ENCODE measurements at places on chromosomes 16 and 17.
A peak's percentile ranks its signal among the peaks of the same experiment; 100 is the strongest.

GRCh38 chr17:77610518-77610893 is 348.0 kb upstream of the TNRC6C start:
- DNase-seq = no peak

- DNase-seq = no peak
Observed at GRCh38 chr17:18323007-18323406, 7.9 kb downstream of the SMCR8 start.

DNA sequence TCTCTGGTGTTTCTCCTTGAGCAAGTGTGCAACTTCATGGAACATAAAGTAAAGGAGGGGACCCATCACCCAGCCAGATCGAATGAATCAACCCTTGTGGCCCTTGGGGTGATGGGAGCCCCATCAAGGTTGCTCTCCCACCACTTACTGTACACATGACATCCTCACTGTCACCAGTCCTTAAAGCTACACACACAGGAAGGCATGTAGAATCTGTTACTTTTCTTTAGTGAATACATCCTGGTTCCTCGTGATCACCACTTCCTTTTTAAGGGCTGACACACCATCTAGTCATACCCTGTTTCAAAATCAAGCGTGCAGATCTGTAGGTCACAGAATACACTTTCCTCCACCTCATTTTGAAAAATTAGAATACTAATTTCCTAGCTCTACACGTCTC is 22.6 kb upstream of the MPHOSPH6 start:
- no peak for DNase-seq

GRCh38 chr16:71894229-71894920 is 956 bp upstream of the IST1 start:
- DNase-seq = peak; percentile 46

DNA sequence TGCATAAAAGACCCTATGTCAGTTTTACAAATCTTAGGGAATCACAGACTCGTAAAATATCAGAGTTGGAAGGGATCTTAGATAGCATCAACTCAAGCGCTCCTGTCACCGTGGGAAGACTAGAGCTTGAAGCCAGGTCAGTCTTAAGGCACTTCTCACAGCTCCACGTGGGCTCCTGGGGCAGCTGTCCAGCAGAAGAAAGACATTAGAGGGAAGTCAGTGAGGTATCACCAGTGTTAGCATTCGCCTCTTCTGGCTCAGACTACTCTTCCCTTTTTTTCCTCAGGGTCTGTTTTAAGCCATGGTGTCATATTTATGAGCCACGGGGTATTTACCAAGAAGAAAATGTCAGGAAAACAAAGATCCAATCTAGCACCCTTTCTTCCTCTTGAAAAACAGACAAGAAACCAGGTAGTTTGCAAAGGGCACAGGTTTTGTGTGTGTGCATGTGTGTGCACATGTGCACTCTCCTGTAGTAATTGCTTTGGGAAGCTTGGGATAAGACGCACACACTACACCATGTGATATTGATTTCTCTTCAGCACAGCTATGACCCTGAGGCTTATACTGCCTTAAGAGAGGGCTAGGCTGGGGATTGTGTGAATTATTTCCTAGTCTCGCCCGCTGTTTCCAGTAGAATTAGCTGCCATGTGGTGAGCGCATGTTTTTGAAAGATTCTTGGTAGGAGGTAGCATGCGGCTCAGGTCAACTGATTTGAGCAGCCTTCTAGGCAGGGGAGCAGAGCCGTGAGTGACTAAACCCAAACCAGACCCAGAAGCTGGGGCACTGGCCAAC is 61.0 kb upstream of the ELAC2 start:
- DNase-seq = no peak

DNA sequence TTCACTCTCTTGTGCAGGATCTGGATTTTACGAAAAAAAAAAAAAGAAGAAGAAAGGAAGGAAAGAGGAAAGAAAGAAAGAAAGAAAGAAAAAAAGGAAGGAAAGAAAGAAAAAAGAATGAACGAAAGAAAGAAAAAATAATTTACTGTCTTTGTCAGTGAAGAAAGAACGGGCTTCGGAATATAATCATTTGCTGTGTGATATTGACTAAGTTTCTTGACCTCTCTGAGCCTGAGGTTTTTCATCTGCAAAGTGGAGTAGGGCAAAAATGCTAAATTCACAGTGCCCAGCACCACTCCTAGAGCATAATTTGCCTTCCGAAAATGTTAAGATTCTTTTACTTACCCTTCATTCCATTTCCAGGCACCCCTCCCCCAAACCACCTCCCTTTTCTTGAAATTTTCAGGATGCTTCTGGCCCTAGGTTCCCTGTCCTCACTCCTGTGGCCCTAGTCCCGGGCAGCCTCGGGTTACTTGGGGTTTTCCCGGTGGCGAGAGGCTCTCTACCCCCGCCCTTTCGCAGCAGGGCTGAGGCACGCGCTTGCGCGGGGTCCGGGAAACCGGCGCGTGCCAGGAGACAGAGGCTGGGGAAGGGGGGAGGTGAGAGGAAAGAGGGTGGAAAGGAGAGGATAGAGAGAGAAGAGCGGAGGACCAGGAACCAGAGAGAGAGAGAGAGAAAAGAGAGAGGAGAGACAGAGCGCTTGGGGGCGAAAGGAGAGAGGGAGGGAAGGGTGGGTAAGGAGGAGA is at the start of gene CNTNAP1:
TSS of gene CNTNAP1 (plus strand) at position 556 of the 746 bp plus-strand sequence. CDS start 299 bp downstream, outside the sequence.
- peak; percentile 43 for DNase-seq

DNA sequence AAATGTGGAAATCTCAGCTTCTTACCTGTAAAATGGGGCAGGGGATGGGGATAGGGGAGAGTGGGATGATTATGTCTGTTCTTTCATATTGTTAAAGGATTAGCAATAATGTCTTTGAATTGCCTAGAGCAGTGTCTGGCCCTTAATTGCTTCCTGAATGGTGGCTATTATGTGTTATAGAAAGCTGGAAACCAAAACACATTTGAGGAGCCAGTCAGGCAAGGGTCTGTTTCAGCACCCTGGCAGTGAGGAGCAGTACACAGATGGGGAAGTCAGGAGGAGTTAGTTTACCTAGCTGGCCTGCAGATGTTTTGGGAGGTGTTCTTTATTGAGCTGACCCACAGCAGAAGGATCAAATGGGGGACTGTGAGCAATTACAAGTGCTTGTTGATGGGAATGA is 63.0 kb downstream of the NUP93 start:
- DNase-seq = no peak

GRCh38 chr17:41919165-41919817 is 540 bp upstream of the ACLY start:
- no peak for DNase-seq

DNA sequence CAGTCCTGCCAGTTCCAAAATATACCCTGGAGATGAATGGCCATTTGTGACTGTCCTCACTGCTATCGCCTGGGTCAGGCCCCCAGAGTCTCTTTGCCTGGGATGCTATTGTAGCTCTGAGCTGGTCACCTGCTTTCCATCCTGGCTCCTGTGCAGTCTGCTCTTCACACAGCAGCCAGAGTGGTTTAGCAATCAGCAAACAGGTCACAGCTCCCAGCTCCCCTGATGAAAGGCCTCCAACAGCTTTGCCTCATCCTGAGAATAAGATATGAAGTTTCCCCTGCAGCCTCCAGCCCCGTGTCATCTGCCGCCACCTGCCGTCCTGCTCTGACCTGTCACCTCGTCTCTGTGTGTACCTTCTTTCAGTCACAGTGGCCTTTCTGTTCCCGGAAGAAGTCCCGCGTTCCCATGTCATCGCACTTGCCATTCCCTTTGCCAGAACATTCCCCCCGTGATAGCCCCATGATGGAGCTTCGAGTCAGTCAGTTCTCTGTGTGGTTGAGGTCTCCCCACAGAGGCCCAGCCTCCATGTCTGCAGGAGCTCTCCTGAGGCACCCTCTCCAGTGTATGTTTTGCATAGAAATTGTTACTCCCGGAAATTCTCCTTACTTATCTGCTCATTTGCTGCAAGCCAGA is 281.5 kb downstream of the SNX29 start:
- peak; percentile 7 for DNase-seq

DNA sequence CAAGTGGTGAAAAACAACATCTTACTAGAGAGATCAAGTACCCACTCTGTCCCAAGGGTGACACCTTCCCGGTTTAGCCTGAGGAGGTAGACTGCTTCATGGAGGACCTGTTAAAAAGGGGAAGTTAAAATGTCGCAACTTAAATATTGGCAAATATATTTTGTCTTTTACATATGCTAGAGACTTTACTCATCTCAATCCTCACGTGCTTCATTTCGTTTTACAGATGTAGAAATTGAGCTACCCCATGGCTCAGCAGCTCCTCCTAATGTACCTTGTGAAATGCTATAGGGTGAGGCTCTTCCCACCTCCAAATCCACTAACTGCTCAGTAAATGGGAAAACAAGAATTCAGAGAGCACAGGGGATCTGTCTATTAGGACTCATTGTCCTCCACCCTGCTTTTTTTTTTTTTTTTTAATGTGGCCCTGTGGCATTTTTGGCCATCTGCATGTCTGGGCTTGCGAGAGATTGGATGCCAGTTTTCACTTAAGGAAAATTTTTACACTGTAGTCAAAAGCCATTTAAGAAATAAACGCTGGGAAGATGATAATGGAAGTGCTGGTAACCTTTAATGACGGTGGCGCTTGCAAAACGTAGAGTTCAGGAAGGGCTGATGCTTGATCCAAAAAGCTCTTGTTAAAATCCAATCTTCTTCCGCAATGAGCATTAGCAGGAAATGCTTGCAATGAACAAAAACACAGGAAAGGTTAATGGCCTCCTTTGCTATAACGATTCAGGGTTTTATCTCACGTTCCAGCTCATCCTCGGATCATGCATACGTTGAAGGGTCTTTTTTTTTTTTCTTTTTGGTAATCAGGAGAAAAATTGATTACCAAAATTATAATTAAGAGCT is 39.8 kb downstream of the HSBP1 start:
- no peak for DNase-seq

Measured in hippocampal formation (tissue), 2 donors.